ENCODE measurements at places on chromosomes 13 and 19.

- DNase-seq = no peak
Observed at GRCh38 chr13:23427342-23427843, 6.1 kb downstream of the SACS start.

DNA sequence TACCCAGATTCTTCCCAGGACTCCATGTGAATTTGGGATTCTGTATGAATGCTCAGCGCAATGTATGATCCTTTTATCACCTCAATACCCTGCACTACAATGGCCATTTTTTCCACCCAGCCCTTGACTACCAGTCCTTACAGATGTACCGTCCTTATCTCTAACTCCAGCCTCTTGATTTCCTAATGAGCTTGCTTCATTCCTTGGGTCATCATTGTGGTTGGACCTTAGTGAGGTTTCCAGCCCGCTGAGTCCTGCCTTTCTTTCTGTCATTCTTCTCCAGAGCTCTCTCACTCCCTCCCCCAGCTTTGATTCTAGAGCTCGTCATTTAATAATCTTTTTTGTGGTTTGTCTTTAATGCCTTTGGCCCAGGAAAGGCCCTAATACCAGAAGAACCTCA is 438.5 kb downstream of the ZNF536 start:
- DNase-seq = no peak

GRCh38 chr13:23754997-23755396 is 134.2 kb downstream of the MIPEP start:
- no peak for DNase-seq

DNA sequence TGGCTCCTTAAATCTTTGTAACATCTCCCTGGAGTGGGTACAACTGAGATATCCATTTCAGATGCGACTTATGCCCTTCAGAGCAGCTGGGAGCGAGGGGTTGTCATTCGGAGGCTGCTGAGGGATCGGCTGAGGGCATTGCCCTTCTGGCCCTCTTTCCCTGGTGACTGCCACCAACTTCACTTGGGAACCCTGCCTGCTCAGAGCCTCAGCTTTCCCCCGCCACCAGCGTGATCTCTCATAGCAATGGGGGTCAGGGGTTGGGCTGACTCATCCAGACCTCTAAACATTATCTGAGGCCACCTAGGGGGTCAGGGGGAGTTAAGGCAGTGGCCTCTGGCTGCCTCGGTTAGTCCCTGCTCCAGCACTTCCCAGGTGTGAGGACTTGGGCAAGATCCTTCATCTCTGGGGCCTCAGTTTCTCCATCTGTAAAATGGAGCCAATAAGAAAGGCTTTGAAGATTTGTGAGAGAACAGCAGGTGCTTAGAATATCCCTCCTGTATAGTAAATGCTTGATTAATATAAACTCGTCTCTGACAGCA is 1.1 kb downstream of the PRX start:
- no peak for DNase-seq
